Activated CD4-positive, alpha-beta T cell treated with anti-CD3 and anti-CD28 coated beads, Interleukin-2, amount 50 U/mL, for 4 hours (primary cell): ENCODE measurements at places on chromosomes 16 and 17.

- no peak for DNase-seq
Measured at GRCh38 chr16:53881371-53881770, 177.4 kb downstream of the FTO start.

- DNase-seq: no peak
Measured at GRCh38 chr17:63178530-63178929, 212.5 kb downstream of the TANC2 start.

DNA sequence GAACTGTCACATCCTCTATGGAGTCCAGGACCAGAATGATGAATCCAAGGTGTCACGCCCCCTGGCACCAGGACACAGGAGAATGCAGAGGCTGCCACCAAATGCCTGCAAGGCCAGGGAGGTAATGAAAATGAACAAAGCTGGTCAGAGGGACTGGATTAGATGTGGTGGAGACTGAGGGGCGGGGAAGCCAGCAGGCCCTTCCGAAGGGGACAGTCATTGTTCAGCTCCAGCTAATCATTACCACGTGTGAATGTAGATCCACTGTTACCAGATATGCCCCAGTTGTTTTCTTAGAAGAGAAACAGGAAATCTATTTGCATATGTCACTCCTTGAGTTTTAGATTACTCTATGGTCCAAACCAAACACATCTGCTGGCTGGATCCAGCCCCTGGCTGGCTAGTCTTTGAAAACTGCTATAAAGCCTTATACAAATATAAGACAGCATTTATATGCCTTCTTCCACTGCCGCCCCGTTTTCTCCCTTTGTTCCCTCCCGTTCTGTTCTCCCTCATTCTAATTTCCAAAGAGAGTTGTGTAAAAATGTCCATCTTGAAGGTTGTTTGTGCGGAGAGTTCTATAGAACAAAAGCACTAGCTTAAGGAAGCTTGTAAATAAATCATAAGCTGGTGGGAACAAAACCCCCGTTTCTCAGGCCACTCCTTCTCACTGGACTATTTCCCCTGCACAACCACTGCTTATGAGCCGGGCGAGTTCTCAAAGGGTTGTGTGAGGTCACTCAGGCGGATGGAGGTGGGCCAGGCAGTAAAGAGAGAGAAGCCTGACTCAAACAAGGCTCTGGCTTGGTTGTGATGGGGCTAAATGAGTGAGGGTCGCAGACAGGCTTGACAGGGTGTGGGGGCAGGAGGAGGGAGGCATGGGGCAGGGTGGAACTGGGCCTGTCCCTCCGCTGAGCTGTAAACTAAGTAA is 14.2 kb downstream of the CRYM start:
- no peak for DNase-seq

GRCh38 chr16:53837426-53837825 is 133.5 kb downstream of the FTO start:
- no peak for DNase-seq

DNA sequence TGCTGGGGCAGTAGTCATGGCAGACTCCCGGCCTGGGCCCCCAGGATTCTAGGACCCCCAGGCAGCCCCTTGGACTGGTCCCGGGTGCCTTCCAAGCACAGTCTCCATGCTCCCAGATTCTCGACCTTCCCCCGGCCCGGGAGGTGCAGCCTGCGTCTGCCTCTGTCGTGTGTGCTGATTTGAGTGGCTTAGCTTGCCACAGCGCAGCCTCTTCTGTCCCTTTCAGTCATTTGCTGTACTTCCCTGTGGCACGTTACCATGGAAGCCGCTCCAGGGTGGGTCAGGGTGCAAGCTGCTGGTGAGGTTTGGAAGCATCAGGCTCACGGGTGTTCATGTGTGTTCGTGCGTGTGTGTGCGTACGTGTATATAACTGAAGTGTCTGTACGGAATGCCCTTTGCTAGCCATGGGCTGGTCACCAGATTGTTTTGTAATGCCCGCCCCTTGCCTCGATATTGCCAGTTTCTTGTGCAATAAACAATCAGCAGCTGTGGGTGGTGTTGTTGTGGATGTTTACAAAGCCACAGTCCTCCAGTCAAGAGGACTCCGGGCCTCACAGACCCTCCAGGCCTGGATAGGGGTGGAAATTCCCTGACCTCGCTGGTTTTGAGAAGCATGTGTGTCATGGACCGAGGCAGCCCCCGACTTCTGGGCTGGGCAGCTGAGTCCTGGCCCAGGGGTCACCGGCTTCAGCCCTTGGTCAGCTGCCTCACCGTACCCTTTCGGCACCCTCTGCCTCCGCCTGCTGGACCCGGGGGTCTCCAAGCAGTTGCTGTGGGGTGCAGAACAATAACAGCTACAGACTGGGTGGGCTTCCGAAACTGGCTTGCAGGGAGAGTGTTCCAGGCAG is 9.7 kb upstream of the CLEC18A start:
- no peak for DNase-seq

DNA sequence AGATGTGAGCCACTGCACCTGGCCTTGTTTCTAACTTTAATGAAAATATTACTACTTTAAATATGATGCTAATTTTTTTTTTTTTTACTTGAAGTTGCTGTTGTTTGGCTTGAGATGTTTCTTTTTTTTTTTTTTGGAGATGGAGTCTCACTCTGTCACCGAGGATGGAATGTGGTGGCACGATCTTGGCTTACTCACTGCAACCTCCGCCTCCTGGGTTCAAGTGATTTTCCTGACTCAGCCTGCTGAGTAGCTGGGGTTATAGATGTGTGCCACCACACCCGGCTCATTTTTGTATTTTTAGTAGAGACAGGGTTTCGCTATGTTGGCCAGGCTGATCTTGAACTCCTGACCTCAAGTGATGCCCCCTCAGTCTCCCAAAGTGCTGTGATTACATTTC is 23.6 kb downstream of the IGSF6 start:
- no peak for DNase-seq

GRCh38 chr16:13150181-13150885 is 248.9 kb downstream of the SHISA9 start:
- no peak for DNase-seq

- no peak for DNase-seq
Measured at GRCh38 chr16:89907055-89907814, 11.4 kb upstream of the MC1R start.

DNA sequence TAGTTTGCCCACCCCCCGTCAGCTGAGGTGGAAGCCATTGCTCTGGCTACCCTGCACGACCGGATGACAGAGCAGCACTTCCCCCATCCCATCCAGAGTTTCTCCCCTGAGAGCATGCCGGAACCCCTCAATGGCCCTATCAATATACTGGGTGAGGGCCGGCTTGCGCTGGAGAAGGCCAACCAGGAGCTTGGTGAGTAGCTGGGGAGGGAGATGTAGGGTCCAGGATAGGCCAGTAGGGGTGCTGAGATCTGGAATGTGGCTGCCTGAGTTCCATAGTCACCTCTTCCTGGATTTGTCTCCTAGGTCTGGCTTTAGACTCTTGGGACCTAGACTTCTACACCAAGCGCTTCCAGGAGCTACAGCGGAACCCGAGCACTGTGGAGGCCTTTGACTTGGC is 6.4 kb downstream of the PFAS start:
- DNase-seq: no peak

DNA sequence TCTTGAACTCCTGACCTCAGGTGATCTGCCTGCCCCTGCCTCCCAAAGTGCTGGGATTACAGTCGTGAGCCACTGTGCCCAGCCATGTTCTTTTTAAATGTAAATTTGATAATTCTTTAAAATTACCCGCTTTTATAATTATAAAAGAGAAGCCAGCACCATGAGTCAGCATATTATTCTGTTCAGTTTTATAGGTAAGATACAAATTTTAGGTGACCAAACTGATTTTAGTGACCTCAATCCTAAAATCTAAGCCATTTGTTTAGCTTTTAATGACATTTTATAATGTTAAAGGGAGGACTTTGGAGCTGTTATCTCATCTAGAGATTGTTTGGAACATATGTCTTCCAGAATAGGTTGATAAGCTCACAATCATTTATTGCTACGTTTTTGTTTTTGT is 20.8 kb upstream of the PPM1E start:
- no peak for DNase-seq

DNA sequence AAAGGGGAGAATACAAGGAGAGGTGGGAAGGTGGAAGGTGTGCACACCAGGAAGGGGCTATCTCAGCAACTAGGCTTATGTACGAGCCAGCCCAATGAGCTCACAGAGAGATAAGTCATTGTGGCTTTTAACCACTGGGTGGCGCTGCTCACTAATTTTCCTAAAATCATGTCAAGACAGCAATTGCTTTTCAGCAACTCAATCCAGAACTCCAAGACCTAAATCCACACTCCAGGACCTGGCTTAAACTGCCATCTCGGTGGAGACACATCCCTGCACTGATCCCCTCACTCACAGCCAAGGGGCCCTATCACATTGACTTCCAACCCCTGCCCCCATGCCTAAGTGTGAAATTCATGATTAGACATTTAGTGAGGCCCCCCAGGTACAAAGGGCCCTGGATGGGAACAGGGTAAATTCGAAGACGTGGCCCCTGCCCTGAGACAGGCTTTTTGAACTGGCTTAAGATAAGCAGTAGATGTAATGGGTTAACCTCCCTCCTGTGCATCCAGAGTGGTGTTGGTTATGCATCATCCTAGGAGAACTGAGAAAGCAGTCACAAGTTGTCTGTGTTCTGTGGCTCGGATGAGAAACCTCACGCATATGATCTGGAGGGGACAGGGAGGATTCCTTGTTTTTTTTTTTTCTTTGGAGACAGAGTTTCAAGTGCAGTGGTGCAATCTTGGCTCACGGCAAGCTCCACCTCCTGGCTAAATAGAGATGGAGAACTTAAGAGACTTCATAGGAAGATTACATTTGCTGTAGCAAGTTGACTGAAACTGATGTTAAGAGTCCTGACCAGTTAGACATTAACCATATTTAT is 11.5 kb downstream of the CCL16 start:
- peak; percentile 57 for DNase-seq

DNA sequence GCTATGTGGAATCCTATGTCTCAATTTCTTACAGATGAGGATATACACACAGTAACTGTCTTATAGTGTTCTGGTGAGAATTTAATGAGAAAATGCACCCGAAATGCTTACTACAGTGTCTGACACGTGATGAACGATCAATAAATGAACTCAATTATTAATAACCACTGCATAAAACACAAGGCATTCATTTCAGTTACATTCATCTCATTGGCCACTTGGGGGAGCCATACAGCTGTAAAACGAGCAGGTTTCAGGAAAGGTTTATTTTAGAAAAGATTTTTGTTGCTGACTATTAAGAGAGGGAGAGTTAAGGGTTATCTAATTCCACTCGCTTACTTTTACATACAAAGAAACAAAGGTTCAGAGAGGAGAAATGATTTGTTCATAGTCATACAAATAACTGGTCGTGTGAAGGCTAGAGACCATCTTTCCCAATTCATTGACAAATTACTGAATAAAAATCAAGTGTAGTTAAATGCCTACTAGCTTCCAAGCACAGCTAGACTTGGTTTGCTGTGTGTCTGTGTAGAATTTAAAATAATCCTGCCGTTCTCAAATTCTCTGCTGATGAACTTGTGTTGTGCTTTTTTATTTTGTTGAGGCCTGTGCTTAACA is 160.1 kb downstream of the MAP2K4 start:
- DNase-seq: no peak

DNA sequence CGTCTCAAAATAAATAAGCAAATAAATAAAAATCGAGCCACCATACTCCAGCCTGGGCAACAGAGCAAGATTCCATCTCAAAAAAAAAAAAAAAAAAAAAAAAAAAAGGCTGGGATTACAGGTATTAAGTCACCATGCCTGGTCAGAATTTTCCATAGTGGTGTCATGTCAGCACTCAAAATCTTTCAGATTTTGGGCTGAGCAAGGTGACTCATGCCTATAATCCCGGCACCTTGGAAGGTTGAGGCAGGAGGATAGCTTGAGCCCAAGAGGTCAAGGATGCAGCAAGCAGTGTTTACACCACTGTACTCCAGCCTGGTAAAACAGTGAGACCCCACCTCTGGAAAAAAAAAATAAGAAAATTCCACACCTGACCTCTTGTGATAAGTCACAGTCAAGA is 52.2 kb downstream of the FBXL20 start:
- DNase-seq: no peak

- no peak for DNase-seq
Measured at GRCh38 chr17:7056386-7056785, 12.5 kb upstream of the SLC16A11 start.

DNA sequence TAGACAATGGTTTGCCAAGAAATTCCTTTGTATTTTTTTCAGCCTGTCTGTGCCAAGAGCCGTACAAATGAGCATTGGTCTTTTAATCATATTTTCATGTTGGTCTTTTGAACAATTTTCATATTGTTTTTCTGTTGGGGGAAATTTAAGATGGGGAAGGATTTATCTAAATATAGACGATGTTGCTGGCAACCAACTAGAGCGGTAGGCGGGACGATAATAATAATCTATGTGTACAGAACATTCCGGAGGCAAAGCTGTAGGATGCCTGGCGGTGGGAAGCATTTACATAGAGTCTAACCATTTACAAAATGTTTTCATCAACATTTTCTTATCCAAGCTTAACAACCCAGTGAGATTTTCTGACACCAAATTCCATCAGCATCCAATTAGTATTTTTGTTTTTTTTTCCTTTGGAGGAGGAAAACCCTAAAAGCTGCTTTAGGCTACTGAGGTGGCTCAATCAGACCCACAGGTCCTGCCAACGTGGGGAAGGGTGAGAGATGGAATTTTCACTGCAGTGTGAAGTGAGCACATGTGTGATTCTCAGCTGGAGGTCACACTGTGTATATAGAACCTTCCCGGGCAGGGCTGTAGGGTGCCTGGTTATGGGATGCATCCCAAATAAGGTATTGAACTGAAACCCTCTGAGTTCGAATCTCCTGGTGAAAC is 11.7 kb upstream of the SEC14L1 start:
- no peak for DNase-seq

GRCh38 chr17:412211-413015 is 59.8 kb upstream of the RPH3AL start:
- peak; percentile 62 for DNase-seq

- DNase-seq: no peak
Measured at GRCh38 chr17:75980188-75981018, 1.4 kb downstream of the TEN1 start.

- DNase-seq: no peak
Measured at GRCh38 chr16:86088287-86088686, 189.3 kb downstream of the IRF8 start.

DNA sequence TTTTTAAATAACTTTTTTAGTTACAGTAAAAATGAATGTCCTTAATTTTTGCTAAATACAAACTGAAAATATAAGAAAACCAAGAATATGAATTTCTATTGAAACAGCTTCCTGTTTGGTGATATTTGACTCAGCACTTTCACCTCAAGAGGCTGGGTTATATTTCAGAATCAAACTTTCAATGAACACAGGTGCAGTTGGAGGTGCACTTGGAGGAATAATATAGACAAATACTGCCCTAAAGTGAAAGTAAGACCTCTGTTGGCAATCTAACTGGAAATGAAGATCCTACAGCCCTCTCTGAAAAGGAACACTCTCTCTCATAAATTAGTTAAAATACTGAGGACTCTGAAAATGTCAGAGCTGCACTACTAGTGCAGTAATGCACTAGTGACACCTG is 106.2 kb downstream of the BRIP1 start:
- DNase-seq: no peak
